Right hindlimb (tissue), 1 donor: ENCODE measurements at places on chromosomes 3 and 15.

- no peak for DNase-seq
These were observed 134.8 kb upstream of the IGF1R start for GRCh38 chr15:98513428-98513986.

GRCh38 chr15:75153565-75154276, 48.0 kb upstream of the C15orf39 start:
- DNase-seq: no peak

DNA sequence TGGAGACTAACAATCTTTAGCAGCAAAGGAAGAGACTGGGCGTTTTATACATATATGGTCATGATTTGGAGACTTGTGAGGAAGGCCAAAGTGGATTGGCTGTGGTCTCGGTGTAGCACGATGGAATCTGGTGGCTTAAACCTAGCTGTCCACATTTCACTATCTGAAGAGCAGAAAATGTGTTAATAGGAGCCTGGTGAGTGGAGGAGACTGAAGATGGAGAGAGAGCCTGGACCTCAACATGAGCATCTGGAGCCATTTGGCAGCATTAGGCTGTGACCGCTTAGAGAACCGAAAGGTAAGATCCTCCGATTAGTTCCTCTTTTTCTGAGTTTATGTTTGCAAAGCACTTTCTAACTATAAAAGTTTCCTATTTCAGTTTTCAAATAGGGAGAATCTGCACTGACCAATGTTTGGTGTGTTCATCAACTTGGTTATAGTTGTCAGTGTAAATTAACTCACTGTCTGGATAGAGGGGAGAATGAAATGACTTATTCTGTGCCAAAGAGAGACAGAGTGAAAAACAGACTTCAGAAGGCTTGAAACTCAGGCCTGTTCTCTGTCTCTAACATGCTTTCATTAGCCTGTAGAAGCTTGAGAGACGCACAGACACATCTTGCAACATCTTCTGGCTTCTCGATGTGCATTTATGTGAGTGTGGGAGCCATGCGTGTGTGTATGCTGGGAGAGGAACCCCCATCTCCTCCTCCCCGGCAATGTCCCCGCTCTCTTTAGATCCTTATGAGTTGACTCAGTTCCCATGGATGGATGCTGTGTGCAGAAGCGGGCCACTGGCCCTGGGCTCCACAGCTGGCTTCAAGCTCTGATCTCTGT, 244.7 kb upstream of the TBL1XR1 start:
- DNase-seq: no peak

DNA sequence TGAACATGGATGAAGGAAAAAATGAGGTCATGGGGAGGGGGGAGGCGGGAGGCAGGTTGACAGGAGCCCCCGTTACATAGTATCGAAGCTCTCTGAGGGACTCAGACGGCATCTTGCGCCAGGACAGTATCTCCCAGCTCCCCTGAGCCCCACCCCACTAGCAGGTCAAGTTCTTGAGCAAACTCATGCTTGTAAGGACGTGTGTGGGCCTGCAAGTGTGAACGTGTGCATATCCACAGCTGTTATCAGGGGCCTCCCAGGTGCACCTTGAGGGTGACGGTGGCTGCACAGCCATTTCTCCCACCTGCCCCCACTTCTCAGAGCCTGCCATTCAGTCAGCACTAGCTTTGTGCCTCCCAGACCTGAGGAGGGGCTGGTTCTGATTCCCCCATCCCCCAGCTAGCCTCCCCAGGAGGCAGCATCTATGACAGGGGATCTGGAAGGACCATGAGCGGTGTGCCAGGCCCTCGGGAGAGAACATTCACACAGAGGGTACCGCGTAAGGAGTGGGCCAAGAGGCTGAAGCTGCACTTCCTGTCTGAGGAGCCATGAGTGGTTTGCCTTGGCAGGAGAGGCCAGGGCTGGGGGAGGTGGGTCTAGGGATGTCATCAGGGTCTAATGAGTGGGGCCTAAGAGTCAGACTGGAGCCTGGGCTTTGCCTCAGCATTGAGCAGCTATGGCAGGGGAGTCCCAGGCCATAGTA, 2.9 kb downstream of the SEMA3F start:
- peak; percentile 65 for DNase-seq

GRCh38 chr15:27101982-27102381, 131.0 kb downstream of the GABRG3 start:
- DNase-seq: no peak

DNA sequence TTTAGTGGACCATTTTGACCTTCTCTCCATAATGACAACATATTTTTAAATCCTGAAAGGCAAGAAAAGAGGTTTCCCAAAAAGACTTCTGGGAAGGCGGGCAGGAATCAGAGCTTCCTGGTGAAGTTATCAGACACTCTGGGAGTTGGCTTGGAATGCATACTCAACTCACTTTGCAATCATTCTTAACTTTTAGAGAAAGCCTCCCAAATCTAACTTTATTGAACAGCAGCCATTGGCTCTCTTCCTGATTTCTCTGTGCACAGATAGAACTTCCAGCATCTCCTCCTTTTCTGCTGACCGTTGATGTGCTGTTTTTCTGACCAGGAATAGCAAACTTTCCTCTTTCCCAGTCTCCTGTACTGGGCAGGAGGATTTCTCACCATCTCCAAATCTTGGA, 44.6 kb downstream of the PLCL2 start:
- DNase-seq: no peak

- no peak for DNase-seq
These were observed 6.8 kb upstream of the TRIM69 start for GRCh38 chr15:44729408-44730127.

- no peak for DNase-seq
These were observed 172.7 kb downstream of the MEGF11 start for GRCh38 chr15:66080717-66081398.

DNA sequence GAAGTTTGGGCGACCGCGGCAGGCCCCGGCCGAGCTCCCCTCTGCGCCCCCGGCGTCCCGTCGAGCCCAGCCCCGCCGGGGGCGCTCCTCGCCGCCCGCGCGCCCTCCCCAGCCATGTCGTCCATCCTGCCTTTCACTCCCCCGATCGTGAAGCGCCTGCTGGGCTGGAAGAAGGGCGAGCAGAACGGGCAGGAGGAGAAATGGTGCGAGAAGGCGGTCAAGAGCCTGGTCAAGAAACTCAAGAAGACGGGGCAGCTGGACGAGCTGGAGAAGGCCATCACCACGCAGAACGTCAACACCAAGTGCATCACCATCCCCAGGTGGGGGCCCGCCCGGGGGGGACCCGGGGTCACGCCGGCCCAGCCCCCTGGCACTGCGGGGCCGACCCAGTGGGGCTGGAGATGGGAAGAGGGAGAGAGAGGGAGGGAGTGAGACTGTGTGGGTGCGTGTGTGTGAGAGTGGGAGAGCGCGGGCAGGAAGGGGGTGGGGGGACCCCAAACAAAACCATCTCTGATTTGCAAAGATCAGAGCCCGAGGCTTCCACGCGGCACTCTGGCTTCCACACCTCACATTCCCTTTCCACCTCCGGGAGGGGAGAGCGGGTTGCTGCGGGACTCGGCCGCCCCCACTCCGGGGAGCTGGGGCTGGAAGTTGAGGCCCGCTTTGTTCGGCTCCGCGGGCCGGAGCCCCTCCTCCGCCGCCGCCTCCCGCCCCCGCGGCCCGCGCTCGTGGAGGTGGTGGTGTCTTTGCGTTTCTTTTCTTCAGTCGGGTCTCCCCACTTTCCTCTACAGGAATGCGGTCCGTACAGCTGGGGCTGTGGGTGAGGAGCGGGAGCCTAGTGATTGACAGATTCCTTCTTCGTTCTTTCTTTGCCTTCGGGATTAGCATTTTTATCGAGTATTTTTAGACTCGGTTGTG, 898 bp downstream of the SMAD3 start:
- DNase-seq: peak; percentile 70

DNA sequence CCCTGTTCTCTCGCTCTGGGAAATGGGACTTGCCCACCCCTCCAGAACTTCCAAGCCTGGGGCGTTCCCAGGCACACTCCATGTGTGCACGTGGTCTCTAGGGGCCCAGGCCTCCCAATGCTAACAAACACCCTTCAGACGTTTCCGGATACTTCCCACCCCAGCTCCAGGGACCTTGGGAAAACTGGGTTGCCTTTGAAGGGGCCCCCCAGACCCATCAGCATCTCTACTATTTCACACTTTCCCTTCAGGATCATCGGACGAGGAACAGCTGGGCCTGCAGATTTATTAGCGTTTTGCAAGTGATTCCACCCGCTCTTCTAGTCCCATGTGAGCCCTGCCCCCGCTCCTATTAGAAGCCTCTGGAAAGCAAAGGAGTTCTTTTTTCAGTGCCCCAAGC, 63.2 kb downstream of the MAGEF1 start:
- peak; percentile 64 for DNase-seq

- peak; percentile 70 for DNase-seq
These were observed 508 bp downstream of the GORASP1 start for GRCh38 chr3:39106851-39107387.

DNA sequence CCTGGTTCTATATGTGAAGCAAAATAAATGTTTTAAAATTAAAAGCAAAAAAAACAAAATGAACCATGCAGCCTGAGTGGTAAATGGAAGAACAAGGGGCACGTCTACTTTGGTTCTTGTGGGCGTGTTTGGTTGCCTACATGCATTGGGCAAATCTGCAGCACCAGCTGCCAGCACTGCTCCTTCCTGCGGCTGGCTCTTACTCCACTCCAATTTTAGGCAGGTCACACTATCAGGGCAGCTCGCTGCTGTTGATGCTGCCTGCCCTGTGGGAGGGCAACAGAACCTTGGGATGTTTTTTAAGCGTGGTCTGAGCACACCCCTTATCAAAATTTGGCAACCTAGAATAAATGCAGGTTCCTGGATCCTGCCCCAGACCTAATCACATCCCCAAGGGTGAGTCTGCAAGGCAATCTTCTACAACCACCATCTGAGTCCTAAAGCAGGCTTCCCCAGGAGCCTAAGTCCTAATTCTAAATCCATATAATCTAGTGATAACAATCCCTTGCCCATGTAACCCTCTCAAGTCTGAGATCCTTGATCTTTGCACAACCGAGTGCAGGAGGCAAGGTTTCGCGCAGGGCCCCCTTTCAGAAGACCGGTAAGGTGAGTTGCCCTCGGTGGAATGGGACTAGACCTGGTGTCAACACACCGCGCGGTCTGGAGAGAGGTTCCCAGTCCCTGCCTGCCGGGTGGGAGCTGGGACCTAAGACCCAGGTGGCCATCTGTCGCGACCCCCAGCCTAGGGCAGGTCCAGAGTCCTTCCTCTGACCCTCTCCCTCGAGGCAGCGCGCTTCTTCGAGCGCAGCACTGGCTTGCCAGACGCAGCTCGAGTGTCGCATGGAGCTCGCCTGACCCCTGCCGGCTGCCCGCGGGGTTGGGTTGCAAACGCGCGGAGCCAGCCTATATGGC, 15.9 kb downstream of the IVD start:
- peak; percentile 84 for DNase-seq

DNA sequence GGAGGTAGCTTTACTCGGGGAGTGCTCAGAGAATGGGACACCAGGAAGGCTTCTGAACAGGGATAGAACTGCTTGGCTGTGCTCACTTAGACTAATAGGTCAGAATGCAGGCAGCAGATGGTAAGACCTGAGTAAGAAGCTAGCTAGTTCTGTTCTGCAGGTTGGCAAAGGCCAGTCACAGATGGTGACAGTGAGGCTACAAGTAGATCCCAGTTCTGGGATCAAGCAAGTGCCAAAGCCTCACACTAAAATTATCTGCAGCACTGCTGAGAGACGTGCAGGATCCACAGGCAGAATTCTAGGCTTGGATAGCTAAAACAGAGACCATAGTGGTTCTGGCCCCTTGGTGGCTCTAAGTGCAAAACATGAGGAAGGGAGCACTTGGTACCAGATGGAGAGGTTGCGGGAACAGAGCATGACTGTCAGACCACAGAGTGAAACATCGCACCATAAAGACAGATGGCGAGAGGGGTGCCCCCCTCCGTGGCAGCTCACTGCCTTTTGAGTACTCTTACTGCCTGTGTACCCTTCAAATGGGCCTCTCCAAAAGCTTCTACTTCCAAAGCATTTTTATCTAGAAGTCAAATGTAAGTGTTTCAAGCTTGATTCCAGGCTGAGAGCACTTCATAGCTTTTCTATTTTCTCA, 3.6 kb upstream of the GLCE start:
- no peak for DNase-seq

- peak; percentile 30 for DNase-seq
These were observed 115.2 kb downstream of the TIGIT start for GRCh38 chr3:114408736-114409670.

DNA sequence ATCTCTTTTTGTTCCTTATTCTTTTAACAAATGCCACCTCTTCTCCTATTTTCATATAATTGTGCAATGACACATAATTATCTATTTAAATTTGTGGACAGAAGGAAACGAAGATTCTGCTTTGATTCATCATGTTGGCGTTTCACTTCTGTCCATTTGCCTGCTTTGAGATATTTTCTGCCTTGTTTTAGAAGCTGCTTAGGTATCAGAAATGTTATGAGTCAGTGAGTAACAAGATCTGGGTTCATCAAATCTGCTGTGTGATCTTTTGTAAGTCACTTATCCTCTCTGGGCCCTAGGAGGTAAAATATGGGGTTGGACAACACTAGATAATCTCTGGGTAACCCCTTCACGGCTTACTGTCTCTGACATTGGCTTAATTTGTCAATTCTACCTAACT, 7.3 kb upstream of the MINDY4B start:
- DNase-seq: no peak

- DNase-seq: no peak
These were observed 91.9 kb downstream of the RORA start for GRCh38 chr15:61137105-61137792.

- no peak for DNase-seq
These were observed 50.2 kb downstream of the CHP1 start for GRCh38 chr15:41281236-41281635.

- DNase-seq: no peak
These were observed 63.5 kb downstream of the EPHB1 start for GRCh38 chr3:134858441-134859035.

DNA sequence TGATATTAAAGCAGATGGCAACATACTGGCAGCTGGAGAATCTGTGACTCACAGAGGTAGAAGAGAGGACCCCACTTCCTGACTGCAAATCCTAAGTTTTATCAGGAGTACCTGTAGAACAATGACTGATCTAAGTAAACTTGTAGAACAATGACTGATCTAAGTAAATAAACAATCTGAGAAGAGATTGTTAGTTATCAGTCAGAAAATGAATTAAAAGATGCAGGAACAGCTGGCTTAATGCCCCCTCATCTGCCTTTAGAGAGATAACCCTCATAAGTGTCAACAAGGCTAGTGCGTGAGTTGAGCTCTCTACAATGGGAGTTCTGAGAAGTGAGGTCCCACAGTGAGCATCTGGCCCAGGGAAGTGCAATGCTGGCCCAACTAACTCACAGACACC, 14.6 kb downstream of the ACAD11 start:
- no peak for DNase-seq

DNA sequence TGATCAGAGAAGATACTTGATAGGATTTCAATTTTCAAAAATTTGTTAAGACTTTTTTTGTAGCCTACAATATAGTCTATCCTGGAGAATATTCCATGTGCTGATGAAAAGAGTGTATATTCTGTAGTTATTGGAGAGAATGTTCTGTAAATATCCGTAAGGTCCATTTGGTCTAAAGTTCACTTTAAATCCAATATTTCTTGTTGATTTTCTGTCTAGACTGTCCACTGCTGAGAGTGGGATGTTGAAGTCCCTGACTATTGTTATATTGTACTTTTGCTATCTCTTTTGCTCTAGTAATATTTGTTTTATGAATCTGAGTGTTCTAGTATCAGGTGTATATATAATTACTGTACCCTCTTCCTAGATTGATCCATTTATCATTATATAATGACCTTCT, 406.2 kb upstream of the CNTN4 start:
- no peak for DNase-seq
